Activated effector memory CD4-positive, alpha-beta T cell treated with Interleukin-2 at 50 U/mL for 16 hours (primary cell): ENCODE measurements at places on chromosomes 12 and 14.
A peak's percentile ranks its signal among the peaks of the same experiment; 100 is the strongest.

- no peak for DNase-seq
These were observed 44.4 kb upstream of the STXBP6 start for GRCh38 chr14:25094171-25094907.

- no peak for DNase-seq
These were observed 80.7 kb downstream of the PRMT8 start for GRCh38 chr12:3571724-3572123.

GRCh38 chr12:89702503-89702902, 6.1 kb downstream of the ATP2B1 start:
- DNase-seq = no peak

DNA sequence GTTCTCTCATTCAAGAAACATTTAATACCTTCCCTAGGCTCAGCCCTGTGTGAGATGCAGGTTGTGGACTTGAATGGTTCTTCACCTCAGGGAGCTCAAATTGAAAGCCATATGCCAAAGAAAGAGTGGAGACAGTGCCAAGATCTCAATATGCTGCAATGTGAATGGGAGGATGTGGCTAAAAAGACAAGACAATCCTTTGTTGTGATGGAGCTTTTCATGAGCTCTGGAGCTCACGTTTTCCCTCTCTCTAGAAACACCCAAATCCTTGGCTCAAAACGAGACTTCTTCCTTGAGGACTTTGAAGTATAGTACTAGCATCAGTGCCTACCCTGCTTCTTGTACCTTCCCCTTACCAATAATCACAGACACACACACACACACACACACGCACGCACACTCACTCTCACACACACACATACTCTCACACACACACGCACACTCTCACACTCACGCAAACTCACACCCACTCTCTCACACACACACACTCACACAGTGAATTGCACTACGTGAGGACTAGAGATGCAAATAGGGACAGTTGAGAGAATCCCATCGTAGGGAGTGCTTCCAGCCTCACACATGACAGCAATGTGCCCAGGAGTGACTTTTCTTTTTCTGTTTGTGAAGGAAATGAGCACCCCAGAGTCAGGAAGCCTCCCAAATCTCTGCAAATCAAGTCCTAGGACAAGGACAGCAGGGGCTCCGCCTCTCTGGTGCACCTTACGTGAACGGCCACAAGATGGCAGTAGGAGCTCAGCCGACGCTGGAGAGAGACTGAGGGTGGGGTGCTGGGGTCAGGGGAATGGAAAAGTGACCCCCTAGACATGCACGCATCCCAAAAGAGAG, 231.4 kb downstream of the PCNX1 start:
- DNase-seq = peak; percentile 33

DNA sequence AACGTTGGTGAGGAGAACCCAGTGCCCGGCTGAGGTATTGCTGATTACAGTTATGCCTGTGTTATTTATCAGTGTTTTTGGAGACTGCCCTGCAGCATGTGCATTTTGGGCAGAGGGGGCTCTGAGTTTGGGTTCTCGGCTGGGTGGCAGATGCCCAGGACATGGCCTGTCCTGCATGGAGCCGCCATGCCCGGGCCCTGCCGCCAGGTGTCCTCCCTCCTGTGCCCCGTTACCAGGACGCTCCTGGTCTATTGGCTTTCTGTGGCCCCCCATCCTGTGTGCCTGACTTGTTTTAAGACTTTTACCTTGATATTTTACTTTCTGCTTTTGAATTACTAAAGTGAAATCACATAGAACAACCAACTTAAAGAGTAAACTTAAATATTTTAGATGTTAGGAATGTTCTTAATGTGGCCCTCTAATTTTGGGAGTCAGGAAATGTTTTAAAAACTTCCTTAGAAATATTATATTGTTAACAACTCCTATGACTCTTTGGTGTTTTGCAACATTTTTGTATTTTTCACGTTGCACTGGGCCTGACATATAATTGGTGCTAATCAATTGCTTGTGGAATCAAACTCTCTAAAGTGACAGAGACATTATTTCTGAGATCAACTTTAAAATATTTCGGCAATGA, 51.8 kb downstream of the PRIMA1 start:
- DNase-seq = no peak

GRCh38 chr12:22656376-22656775, 31.4 kb downstream of the ETNK1 start:
- DNase-seq = no peak

GRCh38 chr14:72524295-72524629, 369.6 kb downstream of the DPF3 start:
- no peak for DNase-seq

GRCh38 chr12:104182621-104183378, 32.8 kb upstream of the TXNRD1 start:
- no peak for DNase-seq

GRCh38 chr12:125907351-125907750, 842.1 kb downstream of the AACS start:
- DNase-seq = no peak

DNA sequence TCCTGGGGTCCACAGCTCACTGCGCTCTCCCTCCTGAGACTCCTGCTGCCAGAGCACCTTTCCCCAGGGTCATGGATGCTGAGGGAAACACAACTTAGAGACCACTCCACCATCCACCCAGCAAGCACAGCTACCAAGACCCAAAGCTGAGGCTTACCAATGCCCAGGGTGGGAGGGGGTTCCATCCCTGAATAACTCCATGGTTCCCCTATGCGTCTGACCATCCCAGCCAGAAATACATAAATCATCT, 36.3 kb downstream of the DAD1 start:
- DNase-seq = no peak

DNA sequence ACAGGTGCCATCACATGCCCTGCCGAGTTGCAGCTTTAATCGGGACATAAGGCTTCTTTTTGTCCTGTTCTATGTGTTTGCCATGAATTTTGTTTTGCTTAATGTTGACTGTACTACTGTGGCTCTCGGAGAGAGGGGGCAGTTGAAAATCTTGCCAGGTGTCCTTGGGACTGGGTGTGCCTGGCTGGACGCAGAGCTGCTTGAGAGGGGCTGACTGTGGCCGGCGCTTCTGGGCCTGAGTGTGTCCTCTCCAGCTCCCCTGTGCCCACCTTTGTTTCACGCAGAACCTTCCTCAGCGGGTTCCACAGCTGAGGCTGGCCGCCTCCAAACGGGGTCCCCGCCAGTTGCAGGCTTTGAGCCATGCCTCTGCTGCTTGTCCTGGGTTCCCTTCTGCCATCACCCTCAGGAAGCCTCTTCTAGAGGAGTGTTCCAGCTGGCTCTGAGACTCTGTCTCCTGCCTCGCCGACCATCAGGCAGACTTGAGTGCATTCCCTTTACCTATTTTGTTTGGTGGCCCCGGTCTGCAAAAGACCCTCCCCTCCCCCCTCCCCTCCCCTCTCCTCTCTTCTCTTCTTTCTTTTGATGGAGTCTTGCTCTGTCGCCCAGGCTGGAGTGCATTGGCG, 49.7 kb downstream of the DDX51 start:
- DNase-seq = no peak

DNA sequence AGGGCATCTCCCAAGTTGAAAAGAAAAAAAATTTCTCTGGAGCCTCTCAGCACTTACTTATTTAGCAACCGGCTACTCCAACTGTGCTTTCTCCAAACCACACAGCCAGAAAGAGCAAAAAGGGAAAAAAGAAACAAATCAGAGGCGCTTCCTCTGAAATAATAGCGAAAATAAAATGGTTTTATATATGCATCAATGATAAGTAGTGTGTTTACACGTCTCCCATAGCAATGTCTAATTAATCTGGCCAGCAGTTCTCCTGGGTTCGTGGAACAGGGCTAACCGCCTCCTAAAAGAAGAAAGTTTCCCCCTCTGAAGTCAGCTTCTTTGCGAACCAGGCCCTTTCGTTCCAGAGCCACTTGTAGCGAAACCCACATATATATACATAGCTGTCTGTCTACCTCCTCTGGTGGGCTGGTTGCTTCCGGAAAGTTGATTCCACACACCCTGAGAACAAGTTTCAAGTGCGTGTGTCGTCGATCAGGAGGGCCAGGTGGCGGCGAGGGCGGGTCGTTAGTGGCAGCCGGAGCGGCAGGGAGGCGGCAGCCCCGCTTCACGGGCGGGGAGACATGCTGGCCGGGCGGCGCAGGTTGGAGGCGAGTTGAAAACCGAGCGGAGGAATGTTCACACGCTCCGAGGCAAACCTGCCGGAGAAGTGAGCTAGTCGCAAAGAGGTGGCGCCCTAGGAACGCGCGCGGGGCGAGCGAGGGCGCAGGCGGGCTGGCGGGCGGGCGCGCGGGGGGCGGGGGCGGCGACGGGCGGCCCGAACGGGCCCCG, 2.7 kb downstream of the PTHLH start:
- no peak for DNase-seq

- DNase-seq = no peak
These were observed 12.1 kb downstream of the ASIC1 start for GRCh38 chr12:50069539-50069938.

- no peak for DNase-seq
These were observed at the start of gene CCDC196 for GRCh38 chr14:66485910-66486421. Gene CCDC196, plus strand, starts transcription at chr14:66486371. Its CDS starts 132 bp downstream, at chr14:66486503.

DNA sequence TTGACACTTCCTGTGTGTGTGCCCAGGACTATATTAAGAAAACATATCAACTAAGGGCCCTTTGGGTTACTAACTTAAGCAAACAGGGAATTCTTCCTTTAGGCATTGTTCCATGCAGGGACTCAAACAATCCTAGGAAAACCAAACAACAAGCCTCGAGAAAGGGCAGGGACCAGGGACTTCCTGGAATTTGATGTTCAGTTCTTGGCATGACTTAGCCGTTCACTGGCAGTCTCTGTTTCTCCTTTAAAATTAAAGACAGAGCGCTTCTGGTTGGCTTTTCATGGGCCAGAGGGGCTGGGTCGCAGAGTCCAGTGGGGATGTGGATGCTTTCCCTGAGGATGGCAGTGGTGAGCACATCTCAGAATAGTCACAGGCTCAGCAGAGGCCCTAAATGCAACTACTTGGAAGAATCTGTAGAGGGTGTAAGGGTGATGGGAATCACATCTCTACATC, 35.2 kb downstream of the RNFT2 start:
- DNase-seq = no peak

DNA sequence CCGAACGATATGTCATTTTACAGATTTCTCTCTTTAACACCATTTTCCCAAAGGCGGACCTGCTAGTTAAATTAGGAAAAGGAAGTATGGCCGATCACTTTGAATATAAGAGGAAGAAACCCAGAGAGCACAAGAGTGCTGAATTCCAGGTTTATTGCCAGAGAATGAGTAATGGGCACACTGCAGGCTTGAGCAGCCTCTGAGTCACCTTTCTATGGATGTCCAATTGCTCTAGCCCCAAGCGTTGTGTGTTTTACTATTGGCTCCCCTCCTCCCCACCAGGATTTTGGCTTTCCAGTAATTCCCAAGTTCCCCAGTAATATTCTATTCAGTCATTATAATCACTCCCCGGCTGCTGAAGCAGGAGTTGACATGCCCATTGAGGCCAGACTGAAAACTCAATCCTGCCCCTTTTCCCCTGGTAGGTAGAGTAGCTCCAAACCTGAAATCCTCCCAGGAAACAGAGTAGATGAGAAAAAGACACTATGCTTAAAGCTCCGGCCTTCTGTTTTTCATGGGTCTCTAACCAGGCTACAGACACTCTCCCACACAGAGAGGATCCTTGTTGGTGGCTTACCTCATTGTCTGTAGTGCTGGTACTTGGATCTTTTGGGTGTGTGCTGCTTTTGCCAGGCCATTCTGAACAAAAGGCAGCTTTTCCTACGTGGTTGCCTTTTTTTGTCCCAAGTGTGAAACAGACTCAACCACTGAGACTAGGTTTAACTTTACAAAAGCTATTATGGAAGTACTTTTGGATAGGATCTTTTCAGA, 704.3 kb upstream of the FLRT2 start:
- DNase-seq = no peak

GRCh38 chr12:131896811-131897270, 2.4 kb downstream of the ULK1 start:
- no peak for DNase-seq

DNA sequence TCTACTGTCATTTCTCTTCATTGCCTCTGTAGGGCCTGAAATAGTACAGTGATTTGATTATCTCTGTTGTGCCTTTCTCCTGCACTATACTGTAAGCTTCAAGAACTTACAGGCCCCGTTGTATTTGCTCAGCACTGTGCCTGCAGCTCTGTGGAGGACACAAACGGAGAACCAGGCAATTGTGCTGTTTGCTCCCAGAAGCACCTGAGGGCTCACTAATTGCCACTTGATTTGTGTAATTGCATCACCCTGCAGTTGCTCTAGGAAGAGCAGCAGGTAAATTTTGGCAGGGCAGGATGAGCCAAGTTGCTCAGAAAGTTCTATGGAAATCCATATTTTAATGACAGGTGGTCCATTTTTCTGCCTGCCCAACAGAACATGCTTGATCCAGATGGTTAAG, 11.6 kb upstream of the KRT82 start:
- DNase-seq = no peak

GRCh38 chr12:130461839-130462557, 124.3 kb downstream of the PIWIL1 start:
- DNase-seq = no peak

- no peak for DNase-seq
These were observed 5.7 kb upstream of the NEK9 start for GRCh38 chr14:75132382-75133086.

GRCh38 chr12:80212938-80213645, 113.8 kb downstream of the OTOGL start:
- DNase-seq = no peak

DNA sequence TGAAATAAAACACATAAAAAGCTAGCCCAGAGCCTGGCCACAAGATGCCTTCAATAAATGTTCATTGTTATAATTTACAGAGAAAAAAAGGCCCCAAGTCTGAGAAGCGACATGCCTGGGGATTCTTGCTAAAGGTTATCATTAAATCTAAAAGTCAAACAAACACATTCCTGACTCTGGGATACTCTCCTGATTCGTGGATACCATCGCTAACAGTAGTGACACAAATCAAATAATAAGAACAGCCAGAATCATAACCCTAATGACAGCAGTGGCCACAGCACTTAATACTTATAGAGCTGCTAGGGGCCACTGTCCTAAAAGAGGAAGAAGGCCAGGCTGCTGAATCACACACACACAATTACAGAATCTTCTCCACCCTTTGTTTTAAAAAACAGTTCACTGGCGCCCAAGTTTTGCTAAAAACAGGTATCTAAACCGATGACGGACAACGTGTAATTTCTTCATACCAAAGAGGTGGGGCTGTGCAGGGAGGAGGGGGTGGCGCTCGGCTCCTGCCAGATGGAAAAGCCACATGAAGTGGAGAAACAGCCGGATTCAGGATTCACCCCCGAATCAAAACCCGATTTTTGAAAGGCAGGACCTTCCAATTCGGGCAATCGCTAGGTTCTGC, 1.2 kb downstream of the CLIP1 start:
- peak; percentile 10 for DNase-seq

DNA sequence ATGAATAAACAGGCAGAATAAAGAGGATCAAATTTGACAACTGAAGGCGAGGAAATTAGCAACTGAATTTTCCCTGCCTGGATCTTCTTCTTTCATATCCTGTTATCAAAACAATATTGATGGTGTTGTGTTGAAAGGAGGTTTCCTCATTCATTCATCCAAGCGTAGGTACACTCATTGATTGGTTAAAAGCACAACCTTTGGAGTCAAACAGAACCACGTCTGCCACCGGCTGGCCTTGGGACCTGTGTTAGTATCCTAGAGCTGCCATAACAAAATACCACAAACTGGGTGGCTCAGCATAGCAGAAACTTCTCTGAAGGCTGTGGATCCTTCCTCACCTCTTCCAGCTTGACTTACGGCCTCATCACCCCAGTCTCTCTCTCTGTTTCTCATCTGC, 268.6 kb upstream of the PWP1 start:
- DNase-seq = no peak

GRCh38 chr12:92650228-92650822, 52.5 kb upstream of the PLEKHG7 start:
- DNase-seq = no peak
